D341Med (cell line): ENCODE measurements at places on chromosomes 6 and 20.
A peak's percentile ranks its signal among the peaks of the same experiment; 100 is the strongest.

DNA sequence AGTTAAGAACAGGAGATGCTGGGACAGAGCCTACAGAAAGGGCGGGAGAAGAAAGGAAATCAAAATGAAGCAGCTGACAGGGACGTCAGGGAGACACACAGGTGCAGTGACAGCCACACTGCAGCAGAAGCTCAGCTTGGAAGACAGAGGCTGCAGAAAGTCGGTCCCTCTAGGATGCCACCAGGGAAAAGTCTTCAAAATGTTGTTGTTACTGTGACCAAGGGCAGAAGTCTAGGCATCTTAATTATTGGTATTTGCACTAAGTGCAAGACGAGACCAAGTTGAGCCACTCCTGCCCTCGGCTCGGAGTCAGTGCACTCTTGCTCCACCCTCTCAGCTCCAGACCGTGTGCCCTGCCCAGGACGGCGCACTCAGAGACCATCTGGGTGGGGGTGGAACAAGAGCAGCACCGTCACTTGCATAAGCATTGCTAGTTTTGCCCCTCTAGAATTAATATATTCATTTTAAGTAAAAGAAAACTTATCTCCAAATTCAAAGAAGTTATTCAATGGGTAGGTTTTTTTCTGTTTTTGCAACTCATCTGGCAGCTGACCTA lies 2.6 kb downstream of the PRR18 start:
- no peak for DNase-seq

GRCh38 chr6:34347303-34347702 lies 45.2 kb downstream of the NUDT3 start:
- no peak for DNase-seq

DNA sequence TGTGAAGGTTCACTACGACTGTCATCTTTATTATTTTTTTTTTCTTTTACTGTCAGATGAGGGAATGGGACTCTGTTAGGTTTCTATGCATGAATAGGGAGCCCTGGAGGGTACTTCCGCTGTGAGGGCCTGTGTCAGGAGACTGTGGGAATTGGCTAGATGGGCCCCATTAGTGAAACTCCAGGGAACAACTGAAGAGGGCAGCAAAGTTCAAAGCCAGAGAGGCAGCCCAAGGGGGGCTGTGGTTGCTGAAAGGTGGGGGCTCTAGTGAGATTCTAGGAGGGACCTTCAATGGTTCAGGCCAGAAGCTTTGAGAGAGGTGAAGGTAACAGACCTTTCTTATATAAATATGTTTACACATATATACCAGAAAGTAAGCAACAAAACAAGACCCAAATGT lies 13.2 kb upstream of the EPB41L1 start:
- DNase-seq = no peak

DNA sequence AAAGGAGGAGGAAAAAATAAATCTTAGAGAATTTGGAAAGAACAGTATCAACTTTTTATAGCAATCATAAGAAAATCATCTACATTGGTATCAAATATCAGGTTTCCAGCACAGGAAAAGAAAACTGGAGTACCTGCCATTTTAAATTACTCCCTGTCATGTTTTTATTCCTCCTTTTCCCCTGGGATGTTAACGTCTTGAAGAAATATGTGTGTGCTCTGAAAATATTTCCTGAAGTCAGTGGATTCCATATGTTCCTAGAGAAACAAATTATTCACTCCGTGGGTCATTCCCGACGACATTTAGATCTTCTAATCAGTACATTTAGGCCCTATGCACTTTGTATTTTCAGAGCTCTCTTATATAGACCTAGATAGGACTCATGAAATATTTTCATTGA lies 42.0 kb upstream of the RSPO3 start:
- DNase-seq = no peak

GRCh38 chr6:6801635-6802218 lies 213.2 kb downstream of the LY86 start:
- DNase-seq = no peak

- DNase-seq = no peak
Observed at GRCh38 chr6:167719920-167720319, 106.8 kb upstream of the AFDN start.

GRCh38 chr6:28710466-28711191 lies 184.9 kb downstream of the GPX5 start:
- DNase-seq = no peak

- DNase-seq = no peak
Observed at GRCh38 chr6:84601366-84601765, 163.0 kb downstream of the TBX18 start.

DNA sequence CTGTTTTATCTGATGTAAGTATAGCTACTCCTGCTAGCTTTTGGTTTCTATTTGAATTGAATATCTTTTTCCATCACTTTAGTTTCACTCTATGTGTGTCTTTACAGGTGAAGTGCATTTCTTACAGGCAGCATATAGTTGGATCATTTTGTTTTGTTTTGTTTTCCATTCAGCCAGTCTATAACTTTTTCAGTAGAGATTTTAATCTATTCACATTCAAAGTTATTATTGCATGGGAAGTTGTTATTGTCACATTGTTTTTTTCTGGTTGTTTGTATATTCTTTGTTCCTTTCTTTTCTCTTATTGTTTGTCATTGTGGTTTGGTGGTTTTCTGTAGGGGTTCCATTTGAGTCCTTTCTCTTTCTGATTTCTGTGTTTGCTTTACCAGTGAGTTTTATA lies 151.2 kb downstream of the PDE10A start:
- DNase-seq = no peak

DNA sequence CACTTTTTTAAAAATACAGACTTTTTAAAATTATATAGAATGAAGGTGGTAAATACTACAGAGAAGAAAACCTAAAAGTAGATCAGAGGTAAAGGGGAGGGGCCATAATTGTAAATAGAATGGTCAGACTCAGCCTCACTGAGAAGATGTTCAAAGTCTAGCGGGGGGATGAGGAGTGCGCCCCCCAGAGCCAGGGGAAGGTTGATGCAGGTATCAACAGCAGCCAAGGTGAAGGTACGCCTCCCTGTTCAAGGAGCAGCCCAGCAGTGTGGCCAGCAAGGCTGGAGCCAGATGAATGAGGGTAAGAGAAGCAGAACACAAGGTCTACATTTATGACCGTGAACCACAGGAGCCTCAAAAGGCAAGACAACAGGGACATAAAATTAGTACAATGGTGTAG lies 204.1 kb downstream of the PTPRT start:
- no peak for DNase-seq

GRCh38 chr6:128024969-128025368 lies 124.1 kb upstream of the THEMIS start:
- DNase-seq = no peak

DNA sequence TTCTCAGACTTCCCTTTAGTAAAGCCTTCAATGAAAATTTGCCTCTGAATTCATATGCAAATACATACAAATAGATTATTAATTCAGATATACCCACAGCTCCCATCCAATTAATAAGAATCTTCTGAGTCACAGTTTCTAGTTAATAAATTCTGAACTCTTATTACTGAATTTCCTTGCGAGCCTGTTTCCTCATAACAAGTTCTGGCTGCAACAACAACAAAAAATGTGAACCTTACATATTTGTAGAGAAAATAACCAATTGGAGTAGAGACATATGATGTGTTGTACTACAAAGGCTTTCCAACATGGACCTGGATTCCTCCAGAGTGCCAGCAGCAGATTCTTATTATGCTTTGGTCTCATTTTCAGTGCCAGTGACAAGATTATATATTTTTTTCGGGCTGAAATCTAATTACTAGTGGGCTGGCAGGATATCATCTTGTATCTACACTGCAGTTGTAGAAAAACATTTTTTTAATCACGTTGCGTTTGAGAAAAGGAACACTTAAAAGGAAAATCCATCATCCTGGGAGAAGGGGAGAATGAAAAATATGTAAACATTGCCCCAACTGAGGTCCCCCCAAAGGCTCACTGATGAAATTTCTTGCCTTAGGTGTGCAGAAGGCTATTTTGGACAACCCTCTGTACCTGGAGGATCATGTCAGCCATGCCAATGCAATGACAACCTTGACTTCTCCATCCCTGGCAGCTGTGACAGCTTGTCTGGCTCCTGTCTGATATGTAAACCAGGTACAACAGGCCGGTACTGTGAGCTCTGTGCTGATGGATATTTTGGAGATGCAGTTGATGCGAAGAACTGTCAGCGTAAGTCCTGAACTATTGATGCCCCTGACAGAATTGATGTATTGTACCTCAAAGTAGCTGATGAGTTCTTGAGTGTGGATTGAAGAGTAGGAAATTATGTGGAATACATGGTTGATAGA lies 404.6 kb downstream of the LAMA2 start:
- DNase-seq = no peak

DNA sequence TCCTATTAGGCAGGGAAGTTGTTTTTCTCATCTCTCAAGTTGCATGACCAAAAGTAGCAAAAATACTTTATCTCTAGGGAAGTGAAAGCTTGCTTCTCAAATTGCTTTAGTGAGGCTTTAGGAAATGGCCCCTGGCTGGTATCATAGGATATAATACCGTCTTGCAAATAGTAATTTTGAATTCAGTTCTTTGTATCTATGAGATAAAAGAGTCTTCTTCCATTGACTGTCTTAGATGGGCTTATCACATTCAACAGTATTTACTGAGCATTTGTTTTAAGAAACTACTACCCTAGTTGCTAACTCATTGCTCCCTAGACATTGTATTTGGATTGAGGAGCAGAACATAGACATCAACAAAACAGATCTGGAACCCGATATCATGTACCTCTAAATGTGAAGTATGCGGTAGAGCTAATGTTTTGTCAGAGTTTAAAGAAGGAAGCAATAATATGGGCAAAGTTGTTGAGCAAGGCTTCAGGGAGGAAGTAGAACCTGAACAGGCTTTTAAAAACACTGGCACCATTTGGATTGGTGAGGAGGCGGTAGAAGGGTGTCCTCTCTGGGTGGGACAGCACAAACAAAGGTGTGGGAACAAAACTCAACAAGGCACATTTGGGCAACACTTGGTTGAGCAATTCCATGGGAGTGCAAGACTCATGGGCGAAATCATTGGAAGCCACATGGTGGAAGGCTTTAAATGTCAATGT lies 101.5 kb downstream of the SGK1 start:
- DNase-seq = no peak

GRCh38 chr20:9109566-9109965 lies 40.7 kb downstream of the PLCB4 start:
- DNase-seq = no peak

GRCh38 chr20:48177058-48177457 lies 391.8 kb upstream of the SULF2 start:
- no peak for DNase-seq

DNA sequence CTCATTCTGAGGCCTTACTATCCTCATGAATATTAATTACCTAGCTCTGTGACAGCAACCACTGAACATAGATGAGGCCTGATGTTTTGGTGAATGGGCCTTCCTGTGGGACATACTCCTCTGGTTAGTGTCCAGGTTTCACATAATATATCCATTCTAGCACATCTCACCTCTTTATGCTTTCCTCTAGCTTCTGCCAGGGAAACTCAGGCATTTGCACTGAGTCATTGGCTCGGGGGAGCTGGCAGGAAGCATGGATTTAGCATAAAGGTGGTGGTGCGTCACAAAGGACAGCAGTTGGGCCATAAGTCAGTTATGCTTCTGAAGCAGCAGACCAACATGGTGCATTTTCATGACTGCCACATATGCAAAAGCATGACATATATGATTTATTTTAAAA lies 37.5 kb upstream of the TMEM170B start:
- DNase-seq = no peak

DNA sequence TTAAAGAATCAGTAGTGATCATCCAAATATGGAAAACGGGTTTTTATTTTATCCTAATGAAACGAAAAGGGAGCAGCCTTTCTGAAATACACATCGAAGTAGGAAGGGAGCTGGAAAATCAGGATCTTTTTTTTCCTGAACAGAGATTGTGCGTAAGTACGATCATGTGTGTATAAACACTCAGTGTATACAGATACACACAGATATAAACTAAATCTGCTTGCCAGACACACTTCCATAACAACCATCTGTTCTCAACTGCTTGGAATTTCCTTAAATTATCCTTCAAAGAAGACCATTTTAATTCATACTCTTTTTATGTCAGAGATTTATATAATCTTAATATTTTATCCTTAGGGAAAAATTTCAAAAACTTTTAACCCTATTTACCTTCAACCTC lies 110.7 kb downstream of the CHD6 start:
- DNase-seq = no peak

GRCh38 chr6:150006961-150007464 lies 18.3 kb downstream of the RAET1L start:
- DNase-seq = peak; percentile 54

DNA sequence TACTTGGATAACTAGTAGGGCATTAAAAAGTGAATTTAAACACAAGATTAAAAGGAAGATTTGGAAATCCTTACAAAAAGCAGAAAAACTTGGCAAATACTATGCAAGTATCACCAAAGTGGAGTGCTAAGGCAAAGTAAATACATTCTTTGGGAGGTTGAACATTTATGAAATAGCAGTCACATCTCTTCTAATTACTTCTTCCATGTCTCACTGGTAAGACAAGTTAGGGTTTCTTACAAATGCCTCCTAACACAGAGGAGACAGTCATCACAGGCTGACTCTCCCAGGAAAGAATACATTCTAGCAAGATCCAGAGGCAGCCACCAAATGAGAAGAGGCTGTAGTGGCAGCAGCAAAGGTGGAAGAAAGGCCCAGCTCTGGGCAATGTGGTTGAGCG lies 298.2 kb downstream of the BTBD9 start:
- DNase-seq = no peak

- peak; percentile 46 for DNase-seq
Observed at GRCh38 chr6:36430351-36430750, 12.3 kb downstream of the PXT1 start.

DNA sequence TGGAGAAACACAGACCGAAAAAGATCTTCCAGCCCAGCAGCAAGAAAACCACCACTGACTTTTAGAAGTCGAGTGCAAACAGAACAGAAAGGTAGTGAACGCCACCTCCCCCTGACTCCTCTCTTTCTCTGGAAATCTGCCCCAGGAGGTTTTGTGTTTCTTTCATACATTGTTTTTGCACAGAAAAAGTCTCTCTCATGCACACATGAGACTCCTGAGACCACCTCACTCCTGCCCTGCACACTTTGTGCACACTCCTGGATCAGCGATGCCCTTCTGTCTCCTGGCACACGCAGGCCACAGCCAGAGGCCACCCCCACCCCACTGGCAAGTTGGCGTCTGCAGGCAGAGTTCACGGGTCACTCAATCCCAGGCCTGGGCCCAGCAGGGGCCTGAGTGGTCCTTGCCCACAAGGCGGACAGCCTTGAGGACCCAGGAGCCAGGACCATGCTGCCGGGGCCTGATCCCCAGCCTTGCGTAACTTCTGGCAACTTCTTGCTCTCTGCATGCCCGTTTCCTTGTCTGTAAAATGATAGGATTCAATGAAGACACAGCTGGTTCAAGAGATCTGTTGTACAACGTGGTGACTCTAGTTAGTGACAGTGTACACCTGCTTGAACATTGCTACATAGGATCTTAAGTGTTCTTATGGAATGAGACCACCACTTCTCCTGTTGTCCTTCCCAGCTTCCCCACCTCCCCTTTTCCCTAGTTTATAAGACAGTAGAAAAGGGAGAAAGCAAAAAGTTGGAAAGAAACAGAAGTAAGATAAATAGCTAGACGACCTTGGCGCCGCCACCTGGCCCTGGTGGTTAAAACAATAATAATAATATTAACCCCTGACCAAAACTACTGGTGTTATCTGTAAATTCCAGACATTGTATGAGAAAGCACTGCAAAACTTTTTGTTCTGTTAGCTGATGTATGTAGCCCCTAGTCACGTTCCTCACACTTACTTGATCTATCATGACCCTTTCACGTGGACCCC lies 30.2 kb upstream of the CST7 start:
- no peak for DNase-seq
